HS-5 (cell line): ENCODE measurements at places on chromosomes 3 and 15.

DNA sequence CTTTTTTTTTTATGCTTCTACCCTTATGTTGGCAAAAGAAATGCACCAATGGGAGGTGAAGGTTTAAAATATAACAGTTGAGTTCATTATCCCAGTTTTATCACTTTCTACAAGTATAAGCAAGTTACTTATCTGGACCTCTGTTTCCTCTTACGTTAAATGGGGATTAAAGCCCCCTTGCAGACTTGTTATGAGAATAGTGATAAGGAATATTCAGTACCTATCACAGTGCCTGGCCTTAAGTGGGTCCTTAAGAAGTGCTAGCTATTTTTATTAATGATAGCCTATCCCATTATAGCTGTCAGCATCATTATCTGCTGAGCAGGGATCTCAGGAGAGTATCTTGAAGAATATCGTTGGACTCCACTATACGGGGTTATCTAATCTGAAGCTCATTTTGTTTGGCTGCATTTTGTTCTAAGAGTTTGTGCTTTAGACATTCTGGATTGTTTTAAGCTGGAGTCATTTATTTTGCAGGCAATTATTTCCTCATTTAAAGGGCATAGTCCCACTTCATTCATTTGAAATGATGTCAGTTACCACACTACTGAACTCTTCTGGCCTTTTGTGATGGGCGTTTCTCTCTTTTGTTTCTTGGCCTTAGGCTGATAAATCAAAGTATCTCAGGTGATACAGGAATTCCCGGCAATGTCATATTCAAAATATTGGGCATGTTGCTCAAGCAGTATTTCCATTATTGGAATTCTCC lies 28.8 kb downstream of the RAB8B start:
- no peak for DNase-seq

DNA sequence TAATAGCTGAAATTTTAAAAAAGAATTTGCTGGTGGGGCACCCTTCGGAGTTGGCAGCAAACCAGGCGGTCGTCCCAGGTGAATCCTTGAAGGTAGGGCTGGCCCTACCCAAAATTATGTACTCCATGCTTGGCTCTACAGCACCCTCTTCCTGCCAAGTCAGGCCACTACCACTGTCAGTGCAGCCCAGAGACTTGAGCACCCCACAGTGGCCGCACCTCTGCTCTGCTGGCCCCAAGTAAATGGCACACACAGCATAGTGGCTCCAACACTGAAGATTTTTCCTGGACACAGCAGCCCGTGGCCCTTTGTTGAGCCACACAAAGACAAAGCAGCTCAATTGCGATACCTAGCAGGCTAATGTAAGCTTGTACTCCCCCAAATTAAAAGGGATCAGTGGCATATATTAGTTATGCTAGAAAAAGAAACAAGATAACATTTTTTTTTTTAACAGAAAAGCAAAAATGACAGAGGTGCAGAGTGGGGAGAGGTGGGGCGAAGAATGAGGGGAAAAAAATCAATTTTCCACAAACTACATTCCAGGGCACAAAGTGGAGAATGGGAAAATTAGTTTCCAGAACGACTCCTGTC lies 250.5 kb downstream of the UACA start:
- no peak for DNase-seq

GRCh38 chr3:71725271-71725991 lies at the start of gene EIF4E3:
Gene EIF4E3, minus strand, starts transcription at chr3:71725402. Its CDS starts 35 bp downstream, at chr3:71725367.
- no peak for DNase-seq

GRCh38 chr3:123909785-123910184 lies 25.7 kb upstream of the MYLK start:
- no peak for DNase-seq
